ENCODE measurements at places on chromosomes 6 and 20. TPM values are rescaled to one million over a fixed set of nuclear protein-coding genes. Genes with fewer than 3 reads are reported as not detected.

DNA sequence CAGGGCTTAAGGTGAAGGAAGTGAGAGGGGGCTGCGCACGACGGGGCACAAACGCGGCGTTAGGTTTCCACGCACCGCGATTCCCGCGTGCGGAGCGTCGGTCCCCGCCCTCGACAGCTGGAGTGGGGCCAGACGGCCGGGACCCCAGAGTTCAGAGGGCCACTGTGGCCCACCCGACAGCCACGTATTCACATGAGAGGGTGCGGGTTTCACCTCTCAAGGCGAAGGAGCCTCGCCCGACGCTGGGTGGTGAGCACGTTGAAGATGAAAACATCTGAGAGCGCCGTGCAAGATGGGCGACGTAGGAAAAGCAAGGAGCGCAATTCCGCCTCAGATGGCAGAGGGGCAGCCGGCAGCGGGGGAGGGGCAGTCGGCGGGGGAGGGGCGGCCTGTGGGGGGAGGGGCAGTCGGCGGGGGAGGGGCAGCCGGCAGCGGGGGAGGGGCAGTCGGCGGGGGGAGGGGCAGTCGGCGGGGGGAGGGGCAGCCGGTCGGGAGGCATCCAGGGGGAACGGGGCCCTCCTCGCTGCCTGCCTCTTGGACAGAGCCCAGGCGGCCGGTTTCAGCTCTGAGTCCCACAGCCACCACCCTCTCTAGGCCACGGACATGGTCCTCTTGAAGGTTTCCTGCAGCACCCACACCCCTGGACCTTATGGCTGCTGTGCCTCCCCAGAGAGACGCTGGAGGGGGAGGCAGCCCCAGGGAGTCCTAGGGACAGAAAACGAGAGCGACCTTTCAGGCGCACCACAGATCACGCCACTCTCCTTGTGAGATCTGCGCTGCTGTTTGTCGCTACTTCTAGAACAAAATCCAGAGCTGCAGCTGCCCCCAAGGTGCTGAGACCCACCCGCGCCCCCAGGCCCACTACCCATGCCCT lies 113.7 kb downstream of the DLL1 start:
- peak; percentile 47 for DNase-seq

- peak; percentile 78 for DNase-seq
These were observed 63.2 kb downstream of the NOL4L start for GRCh38 chr20:32521780-32522525.

DNA sequence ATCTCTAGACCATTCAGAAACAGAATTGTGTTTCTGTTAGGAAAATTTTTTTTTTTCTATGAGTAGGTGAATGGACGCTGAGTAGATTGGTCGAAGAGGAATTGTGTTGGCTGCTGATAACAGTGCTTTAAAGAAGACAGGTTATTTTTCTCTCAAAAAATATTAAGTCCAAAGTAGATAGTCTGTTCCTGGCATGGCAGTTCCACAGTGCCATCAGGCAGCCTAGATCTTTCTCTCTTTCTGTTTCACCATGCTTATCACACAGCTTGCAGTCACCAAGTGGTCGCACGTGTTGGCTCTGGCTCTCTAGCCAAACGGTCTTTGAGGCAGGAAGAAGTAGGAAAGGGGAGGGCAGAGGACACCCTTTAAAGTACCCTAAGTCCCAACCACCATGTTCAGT lies 22.4 kb upstream of the SERINC3 start:
- no peak for DNase-seq

The DCDC2 gene
- total RNA-seq, result not detected

All from activated naive CD8-positive, alpha-beta T cell treated with anti-CD3 and anti-CD28 coated beads, Interleukin-2, amount 10 ng/mL, durations not matched to agents 7 days and 5 days (primary cell).